ENCODE measurements at places on chromosomes 3 and 15.

DNA sequence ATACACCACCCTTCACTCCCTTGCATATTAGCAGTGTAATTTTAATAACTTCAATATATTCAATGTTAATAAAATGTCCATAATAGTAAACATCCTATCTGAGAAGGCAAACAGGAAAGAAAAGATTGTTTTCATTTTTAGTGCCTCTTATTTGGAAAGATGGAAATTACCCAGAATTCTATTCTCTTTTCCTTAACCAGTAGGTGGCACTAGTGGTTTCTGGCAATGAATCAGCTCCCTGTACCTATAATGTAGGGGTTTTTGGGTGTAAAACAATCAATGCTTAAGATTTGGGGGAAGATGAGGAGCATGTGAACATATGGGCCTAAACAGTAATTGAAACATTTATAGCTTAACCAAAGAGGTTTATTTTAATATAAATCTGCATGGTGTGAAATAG is 5.7 kb upstream of the SEMA6D start:
- DNase-seq, result peak; percentile 3

- DNase-seq, result no peak
Measured at GRCh38 chr15:51377038-51377786, 35.8 kb downstream of the GLDN start.

DNA sequence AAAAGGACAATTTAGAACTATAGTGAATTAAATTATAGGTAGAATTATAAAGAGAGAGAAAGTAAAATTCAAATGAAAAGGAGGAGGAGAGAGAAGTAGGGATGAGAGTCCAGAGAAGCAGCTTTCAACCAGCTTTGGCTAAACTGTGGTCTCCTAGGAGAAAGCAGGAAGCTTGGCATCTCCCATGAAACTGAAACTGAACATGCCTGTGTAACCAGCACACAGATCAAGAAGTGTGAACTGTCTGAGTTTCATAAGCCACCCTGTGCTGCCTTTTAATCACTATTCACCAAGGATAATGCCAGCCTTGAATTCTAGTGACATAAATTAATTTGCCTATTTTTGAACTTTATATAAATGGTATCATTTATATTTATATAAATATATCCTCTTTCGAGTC is 128.5 kb downstream of the MYRIP start:
- no peak for DNase-seq

- peak; percentile 51 for DNase-seq
Measured at GRCh38 chr3:14371573-14372474, 30.6 kb upstream of the SLC6A6 start.

DNA sequence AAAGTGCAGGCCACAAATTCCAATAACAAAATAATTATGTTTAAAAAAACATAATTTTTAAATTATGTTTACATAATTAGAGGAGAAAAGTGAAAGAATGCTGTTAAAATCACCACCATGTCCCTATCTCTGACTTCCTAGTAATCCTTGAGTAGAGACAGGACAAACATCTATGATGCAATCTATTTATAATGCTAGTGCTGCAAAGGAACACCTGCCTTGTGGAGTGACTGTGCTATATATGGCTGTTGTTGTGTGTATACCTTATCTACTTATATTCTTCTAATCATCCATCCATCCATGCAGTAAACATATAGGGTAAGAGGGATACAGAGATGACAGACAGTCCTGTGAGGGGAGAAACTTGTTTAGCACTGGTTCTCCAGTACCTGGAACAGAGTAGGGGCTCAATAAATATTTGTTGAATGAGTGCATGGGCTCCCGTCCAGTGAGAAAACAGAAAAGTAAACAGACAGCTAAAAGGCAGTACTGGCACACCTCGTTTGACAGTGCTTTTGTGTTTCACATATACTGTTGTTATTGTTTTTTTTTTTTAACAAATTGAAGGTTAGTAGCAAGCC is 229.3 kb upstream of the UBE2E1 start:
- no peak for DNase-seq

DNA sequence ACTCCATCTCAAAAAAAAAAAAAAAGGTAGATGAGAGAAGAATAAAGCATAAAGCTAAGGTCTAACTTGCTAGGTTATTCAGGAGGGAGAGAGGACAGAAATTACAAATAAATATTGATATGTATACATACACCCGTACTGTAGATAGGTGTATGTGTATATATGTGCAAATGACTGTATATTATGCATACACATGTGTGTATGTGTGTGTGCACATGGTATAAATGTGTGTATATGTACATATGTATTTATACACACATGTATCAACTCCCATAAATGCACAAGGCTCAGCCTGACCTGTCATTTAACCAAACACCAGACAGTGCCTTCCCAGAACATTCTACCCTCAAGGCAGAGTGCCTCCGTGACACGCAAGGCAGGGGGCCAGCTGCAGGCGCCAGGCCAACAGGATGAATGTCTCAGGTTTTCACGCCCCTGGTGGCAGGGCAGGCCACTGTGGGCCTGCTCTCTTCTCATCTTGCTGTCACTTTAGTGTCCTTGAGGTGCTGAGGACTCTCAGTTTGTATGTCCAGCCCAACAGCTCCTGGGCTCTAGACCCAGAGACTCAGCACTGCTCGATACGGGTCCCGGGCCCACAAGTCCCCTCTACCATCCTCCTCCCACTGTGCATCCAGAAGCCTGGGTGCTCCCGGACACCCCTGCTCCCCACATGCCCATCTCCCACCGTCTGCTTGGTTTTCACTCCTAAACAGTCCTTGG is 40.4 kb downstream of the TM2D3 start:
- DNase-seq, result no peak

DNA sequence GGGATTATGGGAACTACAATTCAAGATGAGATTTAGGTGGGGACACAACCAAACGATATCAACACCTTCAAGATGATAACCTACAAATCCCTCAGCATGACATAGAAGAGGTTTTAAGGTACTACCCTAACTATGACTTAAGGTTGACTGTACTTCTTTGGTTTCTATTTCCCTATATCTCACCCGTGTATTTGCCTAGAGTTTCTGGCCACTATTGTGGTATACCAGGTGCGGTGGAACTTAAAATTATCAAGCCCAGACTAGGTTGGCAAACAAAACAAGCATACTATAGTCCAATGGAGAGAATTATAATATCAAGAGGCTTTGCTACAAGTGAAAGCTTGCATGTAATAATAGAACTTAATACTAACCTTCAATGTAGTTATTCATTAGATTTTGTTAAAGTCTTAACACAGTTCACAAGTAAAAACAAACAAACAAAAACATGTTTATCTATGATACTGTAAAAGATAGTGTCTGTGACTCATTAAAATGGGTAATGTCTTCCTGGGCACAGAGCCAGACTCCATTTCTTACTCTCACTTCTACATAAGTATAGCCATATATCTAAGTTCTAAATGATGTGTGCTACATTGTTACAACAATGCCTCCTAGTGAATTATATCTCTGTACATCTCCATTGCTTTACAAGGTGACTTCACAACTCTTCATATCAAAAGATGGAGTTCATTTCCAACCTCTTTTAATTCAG is 479.1 kb downstream of the ZBBX start:
- no peak for DNase-seq

DNA sequence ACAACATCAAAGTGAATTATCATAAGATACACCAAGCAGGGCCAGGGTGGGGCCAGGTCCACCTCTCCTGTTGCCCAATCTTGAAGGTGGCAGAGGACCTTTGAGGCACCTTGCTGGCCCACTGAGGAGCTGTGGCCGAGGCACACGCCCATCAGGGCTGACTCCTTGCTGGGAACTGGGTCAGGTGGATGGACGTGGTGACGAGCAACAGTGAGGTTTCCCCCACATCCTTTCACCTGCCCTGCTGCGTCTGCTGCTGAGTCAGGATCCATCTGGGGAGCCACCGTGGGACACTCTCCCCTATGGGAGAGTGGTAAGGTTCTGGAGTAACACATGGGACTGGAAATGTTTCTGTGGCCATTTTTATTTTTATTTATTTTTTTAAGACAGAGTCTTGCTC is 17.3 kb upstream of the FURIN start:
- DNase-seq, result no peak

GRCh38 chr15:29952225-29952624 is 130.0 kb upstream of the TJP1 start:
- peak; percentile 92 for DNase-seq

DNA sequence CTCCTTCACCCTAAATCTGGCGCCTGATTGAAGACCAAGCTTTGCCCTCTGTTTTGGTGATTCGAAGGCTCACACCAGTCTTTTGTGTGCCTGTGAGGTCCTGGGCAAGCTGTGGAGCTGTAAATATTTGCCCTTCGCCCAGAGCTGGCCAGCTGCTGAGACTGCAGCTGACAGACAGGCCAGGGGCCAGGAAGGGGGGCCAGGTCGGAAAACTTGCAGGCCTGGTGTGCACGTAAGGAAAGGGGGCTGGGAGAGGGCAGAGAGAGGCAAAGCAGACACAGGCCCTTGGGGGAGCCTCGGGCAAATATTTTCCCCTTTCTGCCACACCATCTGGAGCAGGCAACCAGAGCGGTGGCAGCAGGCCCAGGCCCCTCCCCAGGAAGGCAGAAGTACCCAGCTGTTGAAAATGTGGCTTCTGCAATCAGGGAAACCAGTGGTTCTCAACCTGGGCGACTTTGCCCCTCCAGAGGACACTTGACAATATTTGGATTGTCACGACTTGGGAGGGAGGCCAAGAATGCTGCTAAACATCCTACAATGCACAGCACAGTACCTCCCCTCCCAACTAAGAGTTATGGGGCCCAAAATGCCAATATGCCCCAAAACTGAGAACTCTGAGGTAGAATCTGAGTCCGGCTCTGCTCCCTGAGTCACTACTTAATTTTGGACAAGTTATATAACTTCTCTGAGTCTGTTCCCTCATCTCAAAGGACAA is 2.5 kb downstream of the PDZRN3 start:
- DNase-seq, result peak; percentile 50

- DNase-seq, result no peak
Measured at GRCh38 chr3:126356373-126357264, 589 bp downstream of the KLF15 start.

GRCh38 chr3:161265916-161266571 is 44.9 kb downstream of the NMD3 start:
- no peak for DNase-seq

DNA sequence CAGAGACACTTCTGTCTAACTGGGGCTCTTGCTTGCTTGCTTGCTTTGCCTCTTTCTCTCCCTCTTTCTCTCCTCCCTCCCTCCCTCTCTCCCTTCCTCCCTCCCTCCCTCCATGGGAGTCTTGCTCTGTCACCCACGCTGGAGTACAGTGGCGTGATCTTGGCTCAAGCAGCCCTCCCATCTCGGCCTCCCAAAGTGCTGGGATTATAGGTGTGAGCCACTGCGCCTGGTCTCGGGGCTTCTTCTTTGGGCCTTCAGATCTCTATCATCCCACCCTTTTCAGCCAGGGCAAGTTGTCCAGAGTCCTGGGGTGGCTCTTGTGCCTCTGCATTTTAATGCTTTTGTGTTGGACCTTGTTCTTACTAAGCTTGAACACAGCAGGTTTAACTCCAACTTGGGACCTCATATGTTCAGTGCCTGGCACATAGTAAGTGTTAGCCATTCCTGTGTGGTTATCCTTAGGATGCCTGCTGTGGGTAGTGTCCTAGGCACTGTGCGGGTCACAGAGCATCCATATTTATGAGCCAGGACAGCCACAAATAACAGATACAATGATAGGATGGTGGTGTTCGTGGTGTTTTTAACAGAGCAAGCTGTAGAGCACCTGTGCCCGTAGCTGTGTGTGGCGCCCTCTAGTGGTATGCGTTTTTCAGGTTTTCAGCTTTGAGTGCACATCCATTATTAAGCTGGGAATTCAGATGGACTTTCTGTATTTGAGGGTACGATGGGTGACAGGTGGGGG is 75.1 kb downstream of the CCK start:
- peak; percentile 33 for DNase-seq

DNA sequence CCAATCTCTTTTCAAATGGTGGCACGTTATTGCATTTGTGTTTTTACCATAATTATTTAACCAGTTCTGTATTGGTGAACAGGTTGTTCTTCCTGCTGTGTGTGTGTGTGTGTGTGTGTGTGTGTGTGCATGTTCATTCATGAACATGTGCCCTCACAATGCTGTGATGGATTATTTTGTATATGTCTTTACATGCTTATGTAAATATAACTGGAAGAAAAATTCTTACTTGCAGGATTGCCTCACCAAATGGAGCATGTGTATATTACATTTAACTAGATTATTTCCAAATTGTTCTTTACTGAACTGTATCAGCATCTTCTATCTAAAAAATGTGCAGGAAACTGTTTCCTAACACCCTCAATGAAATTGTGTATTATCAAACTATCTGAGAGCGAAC is 175.2 kb upstream of the ZPLD1 start:
- DNase-seq, result no peak

DNA sequence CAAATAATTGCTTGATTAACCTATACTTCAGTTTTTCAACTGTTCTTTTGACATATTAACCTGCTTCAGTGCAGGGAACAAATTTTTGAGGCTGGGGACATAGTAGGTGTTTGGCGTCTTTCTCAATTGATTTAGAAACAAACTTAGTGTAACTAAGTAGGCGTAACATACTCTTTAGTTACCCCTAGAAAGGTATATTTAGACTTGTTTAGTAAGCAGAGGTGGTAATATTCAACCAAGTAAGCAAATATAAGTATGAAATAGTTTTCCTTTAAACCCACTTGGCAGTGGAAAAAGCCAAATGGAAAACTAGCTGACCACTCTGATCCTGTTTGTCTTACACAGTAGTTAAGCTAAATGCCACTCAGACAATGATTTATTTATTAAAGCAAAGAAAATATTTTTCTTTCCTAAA is 113.2 kb downstream of the MBNL1 start:
- no peak for DNase-seq

All from COR-L47 (cell line).